Mesendoderm (in vitro differentiated cells): ENCODE measurements at places on chromosomes 16 and 17.

- H3K4me3 ChIP-seq: no peak overlapping the region
- H3K27me3 ChIP-seq: no peaks in the 10 kb centered on the region
- H3K27ac ChIP-seq: no peak overlapping the region
- DNase-seq: peak; percentile 17
- H3K36me3 ChIP-seq: no peaks in the 10 kb centered on the region
Observed at GRCh38 chr16:54173490-54173889, 113.1 kb downstream of the IRX3 start.

DNA sequence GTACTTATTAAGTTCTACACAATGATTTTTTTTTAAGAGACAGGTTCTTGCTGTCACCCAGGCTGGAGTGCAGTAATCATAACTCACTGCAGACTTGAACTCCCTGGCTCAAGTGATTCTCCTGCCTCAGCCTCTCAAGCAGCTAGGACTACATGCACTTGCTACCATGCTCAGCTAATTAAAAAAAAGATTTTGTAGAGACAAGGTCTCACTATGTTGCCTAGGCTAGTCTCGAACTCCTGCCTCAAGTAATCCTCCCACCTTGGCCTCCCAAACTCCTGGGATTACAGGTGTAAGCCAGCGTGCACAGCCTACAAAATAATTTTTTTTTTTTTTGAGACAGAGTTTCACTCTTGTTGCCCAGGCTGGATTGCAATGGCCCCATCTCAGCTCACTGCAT, 22.2 kb downstream of the USP32 start:
- no peak overlapping the region for H3K4me3 ChIP-seq
- H3K27me3 ChIP-seq: no peaks in the 10 kb centered on the region
- peaks cover 1% of the 10 kb centered on the region for H3K4me1 ChIP-seq
- H3K27ac ChIP-seq: no peak overlapping the region
- DNase-seq: no peak

- H3K27me3 ChIP-seq: no peaks in the 10 kb centered on the region
- DNase-seq: no peak
- no peak overlapping the region for H3K27ac ChIP-seq
- H3K4me1 ChIP-seq: no peaks in the 10 kb centered on the region
- H3K36me3 ChIP-seq: no peaks in the 10 kb centered on the region
Observed at GRCh38 chr17:41553176-41553575, 18.7 kb downstream of the KRT9 start.

- no peaks in the 10 kb centered on the region for H3K4me1 ChIP-seq
- H3K27me3 ChIP-seq: no peaks in the 10 kb centered on the region
- H3K4me3 ChIP-seq: no peak overlapping the region
- no peaks in the 10 kb centered on the region for H3K36me3 ChIP-seq
- DNase-seq: no peak
Observed at GRCh38 chr16:85026703-85027102, 892 bp upstream of the KIAA0513 start.

- H3K4me3 ChIP-seq: no peak overlapping the region
- no peaks in the 10 kb centered on the region for H3K4me1 ChIP-seq
- H3K27ac ChIP-seq: no peak overlapping the region
Observed at GRCh38 chr17:2211661-2212399, 91.8 kb downstream of the SMG6 start.

- DNase-seq: no peak
- H3K4me3 ChIP-seq: no peak overlapping the region
- H3K27me3 ChIP-seq: no peaks in the 10 kb centered on the region
- no peaks in the 10 kb centered on the region for H3K4me1 ChIP-seq
- peaks cover 17% of the 10 kb centered on the region for H3K36me3 ChIP-seq
Observed at GRCh38 chr16:3656491-3657468, 2.3 kb downstream of the DNASE1 start.

DNA sequence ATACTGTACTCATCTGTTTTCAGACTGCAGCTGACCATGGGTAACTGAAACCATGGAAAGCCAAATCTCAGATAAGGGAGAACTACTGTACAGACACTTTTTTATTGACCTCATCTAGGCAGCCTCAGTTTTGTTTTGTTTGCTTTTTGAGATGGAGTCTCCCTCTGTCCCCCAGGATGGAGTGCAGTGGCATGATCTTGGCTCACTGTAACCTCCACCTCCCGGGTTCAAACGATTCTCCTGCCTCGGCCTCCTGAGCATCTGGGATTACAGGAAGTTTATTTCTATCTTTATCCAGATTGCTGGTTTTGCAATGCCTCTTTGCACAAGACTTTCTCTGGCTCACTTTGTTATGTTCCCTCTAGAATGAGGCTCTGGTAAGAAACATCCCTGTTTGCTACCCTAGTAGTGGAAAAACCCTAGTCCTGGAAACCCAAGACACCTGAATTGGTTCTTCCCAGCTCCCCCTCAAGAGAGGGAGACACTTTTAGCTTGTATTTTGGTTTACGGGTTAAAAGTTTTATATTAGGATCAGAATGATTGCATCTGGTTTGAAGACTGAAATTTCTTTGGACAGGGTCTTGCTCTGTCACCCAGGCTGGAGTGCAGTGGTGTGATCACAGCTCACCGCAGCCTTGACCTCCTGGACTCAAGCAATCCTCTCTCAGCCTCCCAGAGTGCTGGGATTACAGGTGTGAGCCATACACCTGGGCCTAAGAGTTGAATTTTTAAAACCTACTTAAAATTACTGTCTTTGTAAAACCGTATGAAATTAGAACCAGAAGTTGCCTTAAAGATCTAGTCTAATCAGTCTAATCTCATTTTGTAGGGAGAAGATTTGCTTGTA, 38.9 kb downstream of the ZNF207 start:
- H3K4me3 ChIP-seq: no peak overlapping the region
- no peaks in the 10 kb centered on the region for H3K27me3 ChIP-seq
- H3K4me1 ChIP-seq: no peaks in the 10 kb centered on the region

DNA sequence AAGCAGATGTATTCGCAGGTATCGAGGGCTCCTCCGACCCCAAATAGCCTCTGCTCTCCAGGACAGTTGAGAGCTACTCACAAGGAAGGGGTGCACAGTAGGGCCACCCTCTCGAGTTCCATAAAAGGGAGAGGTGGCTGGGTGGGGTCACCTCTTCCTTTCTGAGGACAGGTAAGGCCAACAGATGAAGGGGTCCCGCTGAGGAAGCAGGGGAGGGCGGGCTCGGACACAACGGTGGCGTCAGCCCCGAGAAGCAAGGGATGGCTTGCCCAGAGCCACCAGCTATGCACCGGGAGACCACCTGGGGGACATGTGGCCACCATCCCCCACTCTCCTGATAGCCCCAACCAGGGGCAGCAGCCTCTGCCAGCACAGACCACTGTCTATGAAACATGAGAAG, 15.1 kb upstream of the CYTH1 start:
- no peaks in the 10 kb centered on the region for H3K4me1 ChIP-seq
- peaks cover 23% of the 10 kb centered on the region for H3K36me3 ChIP-seq
- no peak overlapping the region for H3K27ac ChIP-seq
- H3K27me3 ChIP-seq: no peaks in the 10 kb centered on the region
- no peak overlapping the region for H3K4me3 ChIP-seq
- no peak for DNase-seq

DNA sequence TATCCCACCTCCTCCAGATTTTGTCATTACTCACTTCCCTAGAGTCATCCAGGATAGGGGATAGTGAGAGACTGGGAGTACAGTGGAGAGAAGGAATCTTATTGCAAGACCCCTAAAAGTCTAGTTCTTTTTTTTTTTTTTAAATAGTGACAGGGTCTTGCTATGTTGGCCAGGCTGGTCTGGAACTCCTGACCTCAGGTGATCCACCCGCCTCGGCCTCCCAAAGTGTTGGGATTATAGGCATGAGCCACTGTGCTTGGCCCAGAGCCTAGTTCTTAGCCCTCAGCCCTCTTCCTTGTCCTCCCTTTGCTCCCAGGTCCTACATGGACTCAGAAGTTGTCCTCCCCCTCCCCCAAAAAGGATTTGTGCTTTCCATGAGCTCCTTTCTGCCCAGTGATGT, 2.7 kb upstream of the CHRNB1 start:
- DNase-seq: no peak
- no peak overlapping the region for H3K4me3 ChIP-seq
- H3K36me3 ChIP-seq: no peaks in the 10 kb centered on the region
- no peak overlapping the region for H3K27ac ChIP-seq
- H3K4me1 ChIP-seq: peaks cover 5% of the 10 kb centered on the region

GRCh38 chr16:57092786-57093411, 516 bp downstream of the CPNE2 start:
- no peaks in the 10 kb centered on the region for H3K27me3 ChIP-seq
- H3K4me3 ChIP-seq: peak overlapping the region; percentile 61

DNA sequence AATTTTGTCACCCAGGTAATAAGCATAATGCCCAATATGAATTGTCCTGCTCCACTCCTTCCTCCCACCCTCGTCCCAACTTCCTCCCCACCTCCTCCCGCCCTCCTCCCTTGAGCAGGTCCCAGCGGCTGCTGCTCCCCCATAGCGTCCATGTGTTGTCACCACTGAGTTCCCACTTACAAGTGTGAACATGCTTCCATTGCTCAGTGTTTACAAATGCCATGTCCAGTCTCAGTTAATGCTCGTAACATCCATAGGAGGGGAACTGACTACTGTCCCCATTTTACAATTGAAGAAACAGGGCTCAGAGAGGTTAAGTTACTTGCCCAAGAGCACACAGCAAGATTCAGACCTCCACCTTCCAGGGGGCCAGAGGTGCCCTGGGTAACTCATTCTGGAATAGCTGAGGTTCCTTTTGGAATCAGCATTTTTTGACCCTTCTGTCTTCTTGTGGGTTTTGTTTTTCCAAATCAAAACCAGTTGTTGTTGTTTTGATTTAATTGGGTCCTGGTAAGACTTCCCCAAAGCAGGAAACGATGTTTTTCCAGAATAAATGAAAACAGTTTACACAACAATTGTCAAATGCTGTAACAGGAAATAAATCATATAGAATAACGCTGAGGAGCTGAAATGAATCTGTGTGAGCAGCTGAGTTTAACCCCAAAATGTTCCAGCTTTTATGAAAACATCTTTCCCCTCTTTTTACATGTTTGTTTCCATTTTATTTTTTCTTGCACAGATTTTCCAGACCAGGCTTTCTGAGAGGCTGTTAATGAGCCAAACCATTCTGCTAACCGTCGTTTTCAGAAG, 73.9 kb downstream of the ZDHHC7 start:
- H3K27ac ChIP-seq: no peak overlapping the region
- H3K36me3 ChIP-seq: no peaks in the 10 kb centered on the region
- H3K27me3 ChIP-seq: no peaks in the 10 kb centered on the region
- DNase-seq: no peak

- DNase-seq: no peak
- H3K27ac ChIP-seq: no peak overlapping the region
- H3K4me3 ChIP-seq: no peak overlapping the region
- no peaks in the 10 kb centered on the region for H3K36me3 ChIP-seq
- H3K27me3 ChIP-seq: no peaks in the 10 kb centered on the region
- no peaks in the 10 kb centered on the region for H3K4me1 ChIP-seq
Observed at GRCh38 chr17:42414704-42415409, 8.2 kb downstream of the CAVIN1 start.

GRCh38 chr16:56547120-56547948, 17.5 kb upstream of the MT4 start:
- no peak overlapping the region for H3K4me3 ChIP-seq
- H3K36me3 ChIP-seq: no peaks in the 10 kb centered on the region
- no peak overlapping the region for H3K27ac ChIP-seq
- peak; percentile 37 for DNase-seq
- H3K27me3 ChIP-seq: no peaks in the 10 kb centered on the region

DNA sequence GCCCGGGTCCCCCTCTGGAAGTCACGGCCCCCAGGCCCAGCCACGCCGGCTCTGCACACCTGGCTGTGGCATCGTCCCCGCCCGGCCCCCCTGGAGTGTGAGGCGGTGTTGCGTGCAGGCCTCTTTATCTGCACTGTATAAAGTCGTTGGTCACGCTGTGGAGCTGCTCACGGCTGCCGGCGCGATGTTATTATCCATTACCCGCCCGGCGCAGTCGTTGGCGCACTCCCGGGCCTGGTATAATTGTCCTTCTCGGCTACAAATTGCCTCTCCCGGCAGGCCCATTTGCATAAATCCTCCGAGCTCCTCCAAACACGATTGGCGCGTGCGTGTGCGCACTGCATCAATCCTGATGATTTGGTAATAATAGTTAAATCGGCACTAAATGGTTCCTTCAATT, 57.8 kb downstream of the BAHCC1 start:
- H3K4me1 ChIP-seq: peaks cover 1% of the 10 kb centered on the region
- no peaks in the 10 kb centered on the region for H3K36me3 ChIP-seq
- H3K27ac ChIP-seq: no peak overlapping the region
- DNase-seq: no peak

DNA sequence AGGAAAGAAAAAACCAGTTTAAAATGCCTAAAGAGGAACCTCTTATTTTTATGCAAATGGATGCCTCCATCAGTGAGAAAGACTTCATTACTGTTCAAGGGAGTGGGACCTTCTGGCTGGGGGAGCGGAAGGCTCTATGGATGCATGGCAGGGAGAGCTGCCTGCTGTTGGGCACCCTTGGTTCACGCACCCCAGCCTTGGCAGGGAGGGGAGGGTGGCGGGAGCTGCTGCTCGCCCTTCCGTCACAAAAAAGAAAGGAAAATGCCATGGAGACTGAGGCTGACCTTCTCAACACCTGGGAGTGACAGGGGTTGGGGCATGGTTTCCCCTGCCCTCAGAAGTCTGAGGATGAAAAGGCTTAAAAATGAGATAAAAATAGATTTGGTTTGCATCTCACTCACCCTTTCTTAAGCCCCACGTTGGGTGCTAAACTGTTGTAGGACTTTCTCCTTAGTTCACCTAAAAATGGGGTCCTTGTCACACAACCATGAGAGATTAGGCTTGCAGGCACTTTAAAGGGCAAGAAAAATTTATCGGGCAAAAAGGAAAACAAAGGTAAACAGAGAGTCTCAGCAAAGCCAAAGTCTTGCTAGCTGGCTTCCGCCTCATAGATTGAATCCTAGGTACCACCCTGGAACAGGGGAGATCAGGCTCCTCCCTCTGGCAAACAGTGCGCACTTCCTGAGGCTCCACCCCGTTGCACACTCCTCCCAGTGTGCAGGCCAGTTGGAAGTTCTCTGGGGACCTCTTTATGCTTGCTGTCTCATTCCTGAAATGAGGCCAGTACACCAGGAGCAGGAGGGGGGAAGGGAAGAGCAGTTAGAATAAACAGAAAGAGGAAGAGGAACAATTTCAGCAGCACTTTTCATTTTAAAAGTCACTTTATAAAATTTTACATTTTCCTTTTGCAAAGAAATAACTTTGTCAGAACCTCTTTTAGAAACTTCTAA, 31.6 kb downstream of the PHKB start:
- no peak overlapping the region for H3K4me3 ChIP-seq
- H3K36me3 ChIP-seq: no peaks in the 10 kb centered on the region
- no peaks in the 10 kb centered on the region for H3K27me3 ChIP-seq
- DNase-seq: no peak
- H3K27ac ChIP-seq: no peak overlapping the region

- H3K27me3 ChIP-seq: no peaks in the 10 kb centered on the region
- H3K27ac ChIP-seq: no peak overlapping the region
- no peak for DNase-seq
- no peaks in the 10 kb centered on the region for H3K36me3 ChIP-seq
- H3K4me1 ChIP-seq: peaks cover 3% of the 10 kb centered on the region
Observed at GRCh38 chr16:4591191-4591590, 23.5 kb downstream of the UBALD1 start.

GRCh38 chr16:75868636-75869632, 142.6 kb upstream of the CPHXL start:
- no peaks in the 10 kb centered on the region for H3K36me3 ChIP-seq
- no peaks in the 10 kb centered on the region for H3K27me3 ChIP-seq
- H3K4me3 ChIP-seq: no peak overlapping the region
- H3K4me1 ChIP-seq: peaks cover 3% of the 10 kb centered on the region
- DNase-seq: peak; percentile 62
- no peak overlapping the region for H3K27ac ChIP-seq

- no peaks in the 10 kb centered on the region for H3K27me3 ChIP-seq
- no peaks in the 10 kb centered on the region for H3K36me3 ChIP-seq
- no peak overlapping the region for H3K4me3 ChIP-seq
- H3K4me1 ChIP-seq: no peaks in the 10 kb centered on the region
- no peak for DNase-seq
Observed at GRCh38 chr16:10200637-10201586, 18.7 kb upstream of the GRIN2A start.

- H3K27me3 ChIP-seq: no peaks in the 10 kb centered on the region
- H3K4me3 ChIP-seq: no peak overlapping the region
- no peaks in the 10 kb centered on the region for H3K36me3 ChIP-seq
Observed at GRCh38 chr17:54426296-54426886, 474.3 kb upstream of the TOM1L1 start.
